B cell (primary cell): ENCODE measurements at places on chromosomes 5 and 9.
A peak's percentile ranks its signal among the peaks of the same experiment; 100 is the strongest.

- no peaks in the 10 kb centered on the region for H3K36me3 ChIP-seq
- no peaks in the 10 kb centered on the region for H3K27me3 ChIP-seq
- H3K27ac ChIP-seq: no peak overlapping the region
- no peak overlapping the region for H3K4me3 ChIP-seq
Measured at GRCh38 chr5:103889500-103890209, 327.1 kb upstream of the NUDT12 start.

DNA sequence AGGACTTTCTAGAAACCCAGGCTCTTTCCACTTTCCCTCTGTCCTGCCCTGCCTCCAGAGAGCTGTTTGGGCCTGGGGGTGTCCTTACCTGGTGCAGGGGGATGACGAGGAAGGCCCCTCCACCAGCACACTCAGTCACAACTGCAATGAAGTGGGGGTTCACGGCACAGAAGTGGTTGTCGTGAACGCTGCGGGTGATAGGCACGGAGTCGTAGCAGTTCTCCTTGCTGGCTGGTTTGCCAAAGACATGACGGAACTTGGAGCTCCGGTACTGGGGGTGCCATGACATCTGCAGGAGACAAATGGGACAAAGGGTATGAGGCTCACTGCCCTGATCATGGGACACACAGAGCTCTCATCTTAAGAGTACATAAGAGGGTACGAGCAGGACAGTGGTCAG is 35.1 kb downstream of the CORO2A start:
- H3K27ac ChIP-seq: no peak overlapping the region
- no peak overlapping the region for H3K4me3 ChIP-seq
- no peaks in the 10 kb centered on the region for H3K27me3 ChIP-seq
- DNase-seq: no peak
- H3K36me3 ChIP-seq: no peaks in the 10 kb centered on the region

DNA sequence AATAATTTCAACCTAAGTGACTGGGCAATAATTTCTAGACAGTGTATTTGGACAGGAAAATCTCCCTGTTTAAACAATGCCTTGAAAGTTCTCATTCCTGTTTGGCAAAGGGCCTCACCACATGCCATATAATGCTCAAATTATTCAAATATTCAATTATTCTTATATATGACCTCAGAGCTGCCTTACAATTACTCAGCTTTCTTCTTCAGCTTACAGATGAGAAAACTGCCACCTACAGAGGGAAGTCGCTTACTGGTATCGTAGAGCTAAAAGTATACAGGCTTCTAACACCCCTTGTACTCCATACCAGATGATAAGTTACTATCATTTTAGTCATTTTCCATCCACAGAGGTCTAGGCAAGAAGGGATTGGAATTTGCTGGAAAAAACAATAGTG is 830.3 kb downstream of the BRINP1 start:
- no peaks in the 10 kb centered on the region for H3K27me3 ChIP-seq
- no peak overlapping the region for H3K4me3 ChIP-seq
- no peak overlapping the region for H3K27ac ChIP-seq

GRCh38 chr9:137188086-137188489 is 272 bp downstream of the ANAPC2 start:
- peak overlapping the region; percentile 97 for H3K4me3 ChIP-seq
- H3K4me1 ChIP-seq: peaks cover 40% of the 10 kb centered on the region
- peak overlapping the region; percentile 90 for H3K27ac ChIP-seq
- peaks cover 49% of the 10 kb centered on the region for H3K36me3 ChIP-seq
- no peak for DNase-seq

DNA sequence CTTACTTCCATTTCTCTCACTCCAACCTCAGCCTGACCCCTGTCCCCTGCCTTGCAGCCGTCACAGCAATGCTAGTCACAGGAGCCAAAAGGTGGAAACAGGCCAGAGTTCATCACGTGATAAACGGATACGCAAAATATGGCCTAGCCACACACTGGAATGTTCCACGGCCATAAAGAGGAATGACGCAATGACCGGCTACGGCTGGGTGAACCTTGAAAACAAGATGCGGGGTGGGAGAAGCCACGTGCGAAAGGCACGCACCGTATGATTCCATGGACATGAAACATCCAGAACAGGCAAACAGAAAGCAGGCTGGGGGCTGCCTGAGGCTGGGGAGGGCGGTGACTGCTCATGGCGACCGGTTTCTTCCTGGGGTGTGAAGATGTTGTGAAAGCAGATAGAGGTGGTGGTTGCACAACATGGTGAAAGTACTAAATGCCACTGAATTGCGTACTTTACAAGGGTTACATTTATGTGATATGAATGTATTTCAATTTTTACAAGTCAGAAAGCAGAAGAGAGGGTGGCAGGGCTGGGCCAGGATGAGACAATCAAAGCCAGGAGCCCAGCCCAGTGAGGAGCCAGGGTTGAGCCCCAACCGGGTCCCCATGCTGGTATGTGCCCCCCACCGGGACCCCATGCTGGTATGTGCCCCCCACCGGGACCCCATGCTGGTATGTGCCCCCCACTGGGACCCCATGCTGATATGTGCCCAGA is 117.8 kb upstream of the SARDH start:
- no peaks in the 10 kb centered on the region for H3K27me3 ChIP-seq
- peaks cover 38% of the 10 kb centered on the region for H3K36me3 ChIP-seq
- DNase-seq: no peak
- no peak overlapping the region for H3K4me3 ChIP-seq
